Osteocyte (in vitro differentiated cells): ENCODE measurements at places on chromosomes 3 and 15. TPM values are rescaled to one million over a fixed set of nuclear protein-coding genes. Genes with fewer than 3 reads are reported as not detected.

GRCh38 chr3:69283913-69284611 is 101.8 kb downstream of the FRMD4B start:
- no peak for DNase-seq
- H3K4me1 ChIP-seq, result peaks cover 5% of the 10 kb centered on the region
- no peak overlapping the region for H3K4me3 ChIP-seq

Gene SUCLG2
- total RNA-seq, result 32.1 and 33.1 TPM in 2 replicates

Gene NMB
- total RNA-seq, result 4.4 and 4.7 TPM in 2 replicates

Gene EPB42
- total RNA-seq, result not detected in 2 replicates

Gene PFKFB4
- 7.1 TPM in 2 replicates for total RNA-seq

DNA sequence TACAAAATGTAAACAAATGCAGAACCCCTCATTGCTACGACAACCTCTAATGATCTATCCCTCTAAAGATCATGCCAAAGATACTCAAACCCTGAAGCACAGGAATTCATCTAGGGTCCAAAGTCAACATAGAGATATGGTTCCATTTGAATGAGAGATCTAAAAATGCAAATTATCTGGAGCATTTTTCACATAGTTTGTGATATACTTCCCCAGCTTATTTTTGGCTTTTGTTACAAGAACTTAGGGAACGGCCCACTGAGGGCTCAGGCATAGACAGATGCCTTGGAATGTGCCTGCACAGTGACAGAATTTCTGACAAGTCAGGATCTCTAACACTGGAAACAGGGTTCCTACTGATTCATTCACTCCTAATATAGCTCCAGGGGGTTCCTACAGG is 258.9 kb upstream of the THBS1 start:
- no peak overlapping the region for H3K4me3 ChIP-seq
- DNase-seq, result no peak
- peak overlapping the region; percentile 85 for H3K27ac ChIP-seq
- peaks cover 11% of the 10 kb centered on the region for H3K36me3 ChIP-seq
- no peaks in the 10 kb centered on the region for H3K27me3 ChIP-seq

DNA sequence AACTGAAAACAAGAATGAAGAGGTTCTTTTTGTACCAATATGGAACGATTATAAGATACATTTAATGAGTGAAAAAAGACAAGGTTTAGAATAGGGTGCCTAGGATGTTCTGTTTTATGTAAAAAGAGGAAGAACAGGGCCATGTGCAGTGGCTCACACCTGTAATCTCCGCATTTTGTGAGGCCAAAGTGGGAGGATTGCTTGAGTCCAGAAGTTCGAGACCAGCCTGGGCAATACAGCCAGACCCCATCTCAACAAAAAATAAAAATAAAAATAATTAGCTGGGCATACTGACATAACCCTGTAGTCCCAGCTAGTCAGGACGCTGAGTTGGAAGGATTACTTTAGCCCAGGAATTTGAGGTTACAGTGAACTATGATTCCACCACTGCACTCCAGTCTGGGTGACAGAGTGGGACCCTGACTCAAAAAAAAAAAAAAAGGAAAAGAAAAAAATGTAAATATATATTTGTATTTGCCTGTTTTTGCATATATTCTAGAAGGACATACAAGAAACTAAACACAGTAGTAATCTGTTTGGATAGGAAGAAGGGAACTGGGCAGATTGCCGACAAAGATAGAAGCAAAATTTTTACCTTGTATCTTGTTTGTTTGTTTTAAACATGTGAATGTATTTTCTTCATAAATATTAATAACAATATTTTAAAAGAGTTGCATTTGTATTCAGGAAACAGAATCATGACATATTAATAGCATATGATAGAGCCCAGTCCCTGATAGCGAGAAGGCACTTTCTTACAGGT is 174.3 kb downstream of the SOX2 start:
- DNase-seq, result no peak
- H3K27me3 ChIP-seq, result no peaks in the 10 kb centered on the region
- no peaks in the 10 kb centered on the region for H3K4me1 ChIP-seq
- H3K36me3 ChIP-seq, result no peaks in the 10 kb centered on the region
- H3K4me3 ChIP-seq, result no peak overlapping the region
- H3K27ac ChIP-seq, result no peak overlapping the region
